Mesothelial cell of epicardium (in vitro differentiated cells): ENCODE measurements at places on chromosomes 16 and 17. TPM values are rescaled to one million over a fixed set of nuclear protein-coding genes. Genes with fewer than 3 reads are reported as not detected.

SOST gene
- total RNA-seq: 0.23 to 0.33 TPM (median 0.27 TPM) in 3 replicates

DNA sequence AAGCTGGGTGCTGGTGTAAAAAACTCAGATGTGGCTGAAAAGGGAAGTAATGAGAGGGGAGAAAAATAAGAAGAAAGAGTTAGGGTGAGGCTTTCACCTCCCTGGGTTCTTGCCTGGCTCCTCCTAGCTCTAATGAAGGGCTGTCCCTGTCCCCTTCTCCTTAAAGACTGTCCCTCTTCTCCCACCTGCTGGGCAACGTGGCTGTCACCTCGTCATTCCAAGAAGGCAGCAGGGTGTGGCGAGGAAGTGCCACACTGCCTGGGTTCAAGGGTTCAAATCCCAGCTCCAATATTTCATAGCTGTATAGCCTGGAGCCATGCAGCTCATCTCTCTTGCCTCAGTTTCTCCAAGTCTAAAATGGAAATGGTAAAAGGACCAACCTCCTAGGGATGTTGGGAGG lies 122.5 kb upstream of the CACNG5 start:
- no peak for DNase-seq

EMP2 gene
- 50.7 to 53.8 TPM (median 51.0 TPM) in 3 replicates for total RNA-seq

TNP2 gene
- not detected in 3 replicates for total RNA-seq

- no peak for DNase-seq
These were observed 20.4 kb downstream of the CA4 start for GRCh38 chr17:60169921-60170817.

- DNase-seq: no peak
These were observed 23.3 kb upstream of the CPNE2 start for GRCh38 chr16:57069053-57069452.
